ENCODE measurements at places on chromosomes 5 and 9.

DNA sequence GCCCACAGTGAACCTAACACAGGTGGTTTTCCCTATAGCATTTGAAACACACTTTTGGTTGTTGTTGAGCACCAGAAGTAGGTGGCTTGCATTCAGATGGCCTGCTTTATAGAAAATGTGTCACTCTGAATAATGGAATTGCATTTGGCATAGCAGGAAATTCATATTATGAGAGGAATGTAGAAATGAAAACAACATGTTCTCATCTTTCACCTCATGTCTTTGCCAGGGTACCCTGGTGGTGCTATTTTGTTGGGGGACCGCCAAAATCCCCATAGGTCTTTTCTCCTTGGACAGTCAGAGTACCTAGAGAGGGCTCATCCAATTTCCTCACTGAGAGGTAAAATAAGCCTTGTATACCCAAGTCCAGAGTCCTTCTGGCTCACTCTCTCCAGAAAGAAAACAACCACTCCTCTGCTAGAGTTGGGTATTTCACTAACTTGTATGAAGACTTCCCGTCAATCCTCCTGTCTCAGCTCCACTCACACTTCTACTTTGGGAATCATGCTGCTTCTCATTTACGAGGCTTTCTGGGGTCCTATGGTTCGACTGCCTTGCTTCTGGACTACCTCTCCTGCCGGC lies 67.4 kb downstream of the MRPS27 start:
- DNase-seq = no peak

DNA sequence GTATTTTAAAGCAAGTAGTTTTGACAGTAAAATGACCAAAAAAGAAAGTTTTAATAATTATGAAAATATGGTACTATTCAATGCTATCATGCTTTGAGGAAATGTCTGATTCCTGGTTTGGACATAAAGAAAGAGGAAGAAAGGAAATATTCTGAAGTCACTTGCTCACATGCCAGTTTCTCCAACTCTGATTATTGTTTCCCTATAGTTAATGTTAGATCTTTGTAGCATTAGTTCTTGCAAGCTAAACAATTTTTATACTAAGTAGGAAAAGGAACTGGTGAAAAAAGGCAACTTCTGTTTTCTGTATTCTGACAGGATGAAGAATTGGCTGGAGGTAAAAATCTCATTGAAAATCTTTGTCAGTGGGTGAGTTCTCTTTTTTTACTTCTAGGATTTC lies 119.5 kb downstream of the YTHDC2 start:
- DNase-seq = no peak

DNA sequence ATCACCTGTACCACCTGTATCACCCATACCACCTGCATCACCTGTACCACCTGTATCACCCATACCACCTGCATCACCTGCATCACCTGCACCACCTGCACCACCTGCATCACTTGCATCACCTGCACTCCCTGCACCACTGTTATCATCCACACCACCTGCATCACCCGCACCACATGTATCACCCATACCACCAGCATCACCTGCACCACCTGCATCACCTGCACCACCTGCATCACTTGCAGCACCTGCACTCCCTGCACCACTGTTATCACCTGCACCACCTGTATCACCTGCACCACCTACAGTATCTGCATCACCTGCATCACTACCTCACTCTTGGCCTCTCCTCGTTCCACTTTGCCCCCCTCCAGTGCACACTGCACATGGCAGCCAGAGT lies 63.2 kb upstream of the CKMT2 start:
- no peak for DNase-seq

GRCh38 chr9:128787659-128788058 lies 606 bp downstream of the TBC1D13 start:
- DNase-seq = no peak

DNA sequence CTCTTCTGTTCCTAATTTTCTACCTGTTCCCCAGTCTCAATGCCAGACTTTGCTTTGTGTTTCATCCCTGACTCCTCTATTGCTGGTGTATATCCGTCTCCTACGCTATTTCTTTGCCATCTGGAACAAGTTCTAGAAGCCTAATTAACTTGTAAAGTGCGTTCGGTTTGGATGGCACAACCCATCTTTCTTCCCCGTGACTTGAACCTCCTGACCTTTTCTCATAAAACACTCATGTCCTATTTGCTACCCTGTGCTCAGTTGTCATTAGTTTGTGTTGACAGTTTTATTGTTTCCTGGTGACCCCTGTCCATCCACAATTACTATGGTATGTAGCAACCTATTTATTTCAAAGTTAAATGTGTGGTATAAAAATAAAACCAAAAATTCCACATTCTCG lies 323.5 kb downstream of the TLE4 start:
- no peak for DNase-seq

- DNase-seq = no peak
Measured at GRCh38 chr9:95494022-95494415, 22.8 kb downstream of the PTCH1 start.

Data from SK-MEL-5 (cell line).